Pulmonary artery endothelial cell (primary cell): ENCODE measurements at places on chromosomes 13 and 19. TPM values are rescaled to one million over a fixed set of nuclear protein-coding genes. Genes with fewer than 3 reads are reported as not detected.

DNA sequence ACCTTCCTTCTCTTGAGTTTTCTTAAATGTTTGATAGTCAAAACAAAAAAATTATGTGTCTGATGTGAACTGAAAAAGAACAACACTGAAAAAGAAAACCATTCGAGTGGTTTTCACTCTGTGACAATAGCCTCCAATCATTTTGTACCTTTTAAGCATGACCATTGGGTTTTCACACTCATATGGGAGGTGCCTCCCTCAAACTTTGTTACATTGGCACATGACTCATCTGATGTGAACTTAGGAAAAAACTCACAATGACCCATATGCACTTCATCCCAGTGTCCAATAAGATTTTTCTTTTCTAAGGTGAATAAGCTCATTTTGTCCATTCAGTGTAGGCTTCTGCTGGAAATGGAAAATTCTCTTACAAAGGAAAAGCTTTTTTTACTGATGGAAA lies 66.6 kb upstream of the XPO4 start:
- no peak for DNase-seq

GRCh38 chr19:970695-971094 lies 13.4 kb upstream of the WDR18 start:
- no peak for DNase-seq

DNA sequence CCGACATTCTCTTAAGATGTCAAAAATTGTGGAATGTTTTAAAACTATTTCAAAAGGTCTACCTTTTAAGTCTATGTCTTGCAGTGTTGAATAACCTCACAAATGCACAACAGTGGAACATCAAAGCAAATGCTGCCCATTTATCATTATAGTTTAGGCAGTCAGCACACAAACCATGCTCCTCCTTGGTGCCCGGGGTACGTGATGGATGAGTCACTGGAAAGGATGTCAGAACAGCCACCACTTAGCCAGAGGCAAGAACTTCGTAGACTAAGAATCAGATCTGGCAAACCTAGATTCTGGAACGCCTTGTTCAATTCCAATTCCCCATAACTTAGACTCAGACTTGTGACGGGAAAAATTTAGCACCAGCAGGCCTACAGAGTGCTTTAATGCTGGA lies 343.6 kb downstream of the FGF9 start:
- DNase-seq = no peak

FFAR2 gene
- not detected in 2 replicates for total RNA-seq

DNA sequence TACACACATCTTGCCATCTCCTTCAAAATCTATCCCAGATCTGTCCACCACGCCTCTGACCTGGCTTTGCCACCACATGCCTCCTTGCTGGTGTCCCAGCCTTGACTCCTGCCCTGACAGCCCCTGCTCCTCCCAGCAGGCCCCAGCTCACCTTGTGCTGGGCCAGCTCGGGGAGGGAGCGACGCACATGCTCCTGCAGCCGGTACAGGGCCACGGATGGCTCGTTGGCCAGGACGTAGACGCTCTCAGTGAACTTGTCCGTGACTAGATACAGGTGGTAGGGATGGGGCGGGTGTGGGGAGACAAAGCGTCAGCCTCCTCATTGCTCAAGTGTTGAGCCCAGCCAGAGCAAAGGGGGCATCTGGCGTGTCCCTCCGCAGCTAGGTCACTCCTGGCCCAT lies 5.2 kb downstream of the BORCS8 start:
- no peak for DNase-seq

DNA sequence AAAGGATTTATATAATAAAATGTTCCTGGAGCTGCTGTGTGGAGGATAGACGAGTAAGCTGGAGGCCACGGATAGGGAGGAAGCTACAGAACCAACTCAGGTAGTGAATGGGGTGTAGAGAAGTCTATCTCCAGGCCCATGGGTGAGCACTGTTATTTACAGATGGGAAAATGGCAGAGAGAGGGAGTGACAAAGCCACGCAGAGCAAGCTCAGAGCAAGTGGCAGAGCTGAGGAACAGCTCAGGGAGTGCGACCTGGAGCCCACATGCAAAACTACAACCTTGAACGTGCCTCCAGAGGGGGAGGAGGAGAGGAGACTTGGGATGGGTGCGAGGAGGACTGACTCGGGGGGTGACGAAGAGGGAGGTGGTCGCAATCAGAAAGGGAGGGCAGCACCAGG lies 13.4 kb upstream of the RSPH6A start:
- no peak for DNase-seq

CBY2 gene
- total RNA-seq = not detected in 2 replicates

DNA sequence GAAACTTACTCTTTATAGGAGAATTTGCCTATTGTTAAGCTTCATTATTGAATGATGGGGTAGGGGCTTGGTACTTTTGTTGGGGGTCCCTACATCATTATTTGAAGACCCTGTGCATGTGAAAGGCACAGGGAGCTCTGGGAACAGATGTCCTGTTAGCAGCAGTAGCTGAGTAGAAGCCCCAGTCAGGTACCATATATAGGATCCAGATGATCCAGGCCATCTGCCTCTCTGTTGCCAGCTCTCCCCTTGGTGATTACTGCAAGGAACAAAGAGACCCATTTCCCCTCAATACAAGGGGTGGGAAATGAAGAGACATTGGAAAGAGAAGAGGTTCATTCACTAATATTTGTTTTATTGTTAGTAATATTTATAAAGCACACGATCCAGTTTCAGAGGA lies 4.4 kb upstream of the MTMR6 start:
- DNase-seq = no peak

DNA sequence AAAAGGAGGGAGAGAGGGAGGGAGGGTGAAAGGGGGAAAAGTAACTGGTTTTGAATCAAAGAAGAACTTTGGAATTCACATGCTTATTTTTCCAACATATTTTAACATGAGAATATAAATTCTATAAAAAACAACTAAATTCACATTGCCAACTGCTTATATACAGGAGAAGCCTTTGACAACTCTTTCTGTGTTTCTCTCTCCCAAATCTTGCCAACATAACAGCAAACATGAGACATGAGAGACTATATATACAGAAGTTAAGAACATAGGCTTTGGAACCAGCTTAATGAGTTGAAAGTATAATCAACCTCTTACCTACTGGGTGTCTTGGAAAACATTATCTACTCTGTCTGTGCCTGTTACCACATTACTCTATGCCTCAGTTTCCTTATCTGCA lies 493.3 kb downstream of the RFC3 start:
- no peak for DNase-seq

KLC3 gene
- 0.07 TPM in 2 replicates for total RNA-seq

GRCh38 chr13:97023117-97023516 lies 28.8 kb upstream of the OXGR1 start:
- no peak for DNase-seq

SIGLEC10 gene
- total RNA-seq = not detected in 2 replicates

DNA sequence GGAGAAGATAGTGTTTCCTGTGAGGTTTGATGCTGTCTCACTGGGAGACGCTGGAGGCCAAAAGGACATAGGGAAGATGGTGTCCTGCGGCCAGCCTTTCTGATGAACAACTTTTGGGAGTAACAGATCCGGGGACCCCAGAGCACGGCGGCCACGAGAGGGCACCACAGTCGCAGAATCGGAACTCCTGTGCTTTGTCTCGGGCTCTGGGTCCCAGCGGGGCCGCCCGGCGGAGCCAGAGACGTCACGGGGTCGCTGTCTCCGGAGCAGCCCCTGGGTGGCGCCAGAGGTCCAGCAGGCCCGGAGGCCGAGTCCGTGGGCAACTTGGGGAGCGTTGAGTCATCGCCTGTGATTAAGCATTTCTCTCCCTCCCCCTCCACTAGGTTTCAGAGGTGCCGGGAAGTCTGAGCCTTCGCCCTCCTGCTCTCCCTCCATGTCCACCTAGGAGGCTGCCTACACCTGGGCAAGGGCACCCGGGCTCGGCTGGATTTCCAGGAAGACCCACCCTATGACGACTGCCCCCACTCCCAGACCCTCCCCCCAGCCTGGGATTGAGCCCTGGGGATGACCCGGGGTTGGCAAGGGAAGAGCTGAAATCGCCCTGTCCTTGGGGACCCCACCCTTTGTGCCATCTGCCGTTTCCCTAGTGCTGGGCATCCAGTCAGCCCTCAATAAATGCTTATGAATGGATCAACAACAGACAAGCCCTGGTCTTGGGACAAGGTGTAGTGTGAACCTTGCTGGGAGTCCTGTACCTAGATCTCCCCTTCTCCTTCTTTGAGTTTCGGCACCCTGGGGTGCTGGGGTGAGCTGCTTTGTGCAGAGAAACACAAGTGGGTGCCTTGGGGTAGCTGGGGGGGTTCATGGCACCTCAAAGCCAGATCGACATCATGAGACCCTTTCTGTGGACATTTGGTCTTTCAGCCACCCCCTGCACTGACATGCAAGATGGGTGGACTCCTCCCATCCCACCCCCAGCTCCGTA lies 3.4 kb downstream of the NANOS3 start:
- DNase-seq = peak; percentile 63

- DNase-seq = no peak
Measured at GRCh38 chr13:40399756-40400155, 266.7 kb downstream of the FOXO1 start.

ZNF780B gene
- total RNA-seq = 6.5 and 9.8 TPM in 2 replicates

- no peak for DNase-seq
Measured at GRCh38 chr19:7657131-7657751, 11.6 kb upstream of the RETN start.

GRCh38 chr13:66995203-66995611 lies 234.9 kb downstream of the PCDH9 start:
- no peak for DNase-seq

GGN gene
- total RNA-seq = 0.33 and 0.35 TPM in 2 replicates

- DNase-seq = peak; percentile 98
Measured at GRCh38 chr13:76512721-76513145, 373.5 kb downstream of the KCTD12 start.

- no peak for DNase-seq
Measured at GRCh38 chr13:85729296-85729695, 69.9 kb downstream of the SLITRK6 start.

- no peak for DNase-seq
Measured at GRCh38 chr13:32737679-32738078, 151.4 kb downstream of the PDS5B start.

SIAH3 gene
- total RNA-seq = not detected in 2 replicates

- no peak for DNase-seq
Measured at GRCh38 chr19:33405254-33405552, 31.7 kb downstream of the CEBPG start.

PPP1R13L gene
- 8.2 and 8.6 TPM in 2 replicates for total RNA-seq

GRCh38 chr19:55452749-55453346 lies 8.6 kb downstream of the ISOC2 start:
- DNase-seq = no peak

DNA sequence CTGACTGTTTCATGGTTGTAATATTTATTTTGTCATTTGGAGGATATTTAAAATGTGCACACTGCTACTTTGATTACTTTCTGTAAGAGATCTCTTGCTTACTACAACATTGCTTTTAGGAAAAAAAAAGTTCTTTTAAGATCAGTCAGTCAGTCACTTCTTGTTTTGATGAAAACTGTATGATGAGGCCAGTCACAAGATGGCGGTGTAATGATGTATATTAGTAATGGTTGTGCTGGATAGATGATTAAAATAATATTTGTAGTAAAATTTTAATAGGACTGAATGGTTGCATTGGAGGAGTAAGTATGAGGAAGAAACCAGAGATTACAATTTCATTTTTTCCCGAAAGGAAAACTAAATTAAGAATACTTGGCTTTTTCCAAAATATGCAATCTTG lies 2411.1 kb downstream of the PCDH9 start:
- no peak for DNase-seq

ZNF283 gene
- total RNA-seq = 7.9 and 13.0 TPM in 2 replicates

TMEM150B gene
- total RNA-seq = not detected in 2 replicates

CRX gene
- total RNA-seq = not detected in 2 replicates

TSC22D1 gene
- 35.7 and 36.6 TPM in 2 replicates for total RNA-seq

KIR3DL2 gene
- total RNA-seq = not detected in 2 replicates

DNA sequence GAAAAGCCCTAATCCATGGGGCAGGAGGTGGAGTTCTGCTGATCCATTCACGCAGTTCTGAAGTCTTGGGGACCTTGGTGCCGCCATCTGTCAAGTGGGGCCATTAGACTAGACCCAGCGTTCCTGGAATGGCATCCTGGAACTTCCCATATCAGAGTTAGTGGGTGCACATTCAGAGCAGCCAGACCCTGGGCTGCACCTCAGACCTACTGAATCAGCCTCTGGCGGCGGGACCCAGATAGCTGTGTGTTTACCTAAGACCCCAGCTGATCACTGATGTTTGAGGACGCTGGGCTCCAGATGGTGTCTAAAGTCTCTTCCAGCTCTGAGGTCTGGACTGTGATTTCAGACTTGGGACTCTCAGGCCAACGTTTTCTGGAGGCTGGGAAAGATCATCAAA lies 12.8 kb downstream of the POP4 start:
- DNase-seq = no peak

DNA sequence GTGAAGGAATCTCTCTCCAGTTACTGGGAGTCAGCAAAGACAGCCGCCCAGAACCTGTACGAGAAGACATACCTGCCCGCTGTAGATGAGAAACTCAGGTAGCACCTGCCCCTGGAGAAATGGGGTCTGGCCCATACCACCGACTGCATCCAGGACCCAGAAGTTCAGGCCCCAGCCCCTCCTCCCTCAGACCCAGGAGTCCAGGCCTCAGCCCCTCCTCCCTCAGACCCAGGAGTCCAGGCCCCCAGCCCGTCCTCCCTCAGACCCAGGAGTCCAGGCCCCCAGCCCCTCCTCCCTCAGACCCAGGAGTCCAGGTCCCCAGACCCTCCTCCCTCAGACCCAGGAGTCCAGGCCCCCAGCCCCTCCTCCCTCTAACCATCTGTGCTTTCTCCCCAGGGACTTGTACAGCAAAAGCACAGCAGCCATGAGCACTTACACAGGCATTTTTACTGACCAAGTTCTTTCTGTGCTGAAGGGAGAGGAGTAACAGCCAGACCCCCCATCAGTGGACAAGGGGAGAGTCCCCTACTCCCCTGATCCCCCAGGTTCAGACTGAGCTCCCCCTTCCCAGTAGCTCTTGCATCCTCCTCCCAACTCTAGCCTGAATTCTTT lies 3.0 kb downstream of the APOC2 start:
- DNase-seq = no peak

GRCh38 chr19:49407482-49408015 lies 15.7 kb downstream of the PTH2 start:
- no peak for DNase-seq

PCDH20 gene
- total RNA-seq = not detected in 2 replicates

MAP3K10 gene
- 5.5 and 7.0 TPM in 2 replicates for total RNA-seq

ZNF835 gene
- total RNA-seq = 0.07 and 0.78 TPM in 2 replicates

- DNase-seq = no peak
Measured at GRCh38 chr19:41951686-41952172, 7.4 kb downstream of the RABAC1 start.

FREM2 gene
- under 0.01 TPM in 1 of 2 replicates, not detected in the other for total RNA-seq

NAXD gene
- total RNA-seq = 15.6 and 17.9 TPM in 2 replicates

DNA sequence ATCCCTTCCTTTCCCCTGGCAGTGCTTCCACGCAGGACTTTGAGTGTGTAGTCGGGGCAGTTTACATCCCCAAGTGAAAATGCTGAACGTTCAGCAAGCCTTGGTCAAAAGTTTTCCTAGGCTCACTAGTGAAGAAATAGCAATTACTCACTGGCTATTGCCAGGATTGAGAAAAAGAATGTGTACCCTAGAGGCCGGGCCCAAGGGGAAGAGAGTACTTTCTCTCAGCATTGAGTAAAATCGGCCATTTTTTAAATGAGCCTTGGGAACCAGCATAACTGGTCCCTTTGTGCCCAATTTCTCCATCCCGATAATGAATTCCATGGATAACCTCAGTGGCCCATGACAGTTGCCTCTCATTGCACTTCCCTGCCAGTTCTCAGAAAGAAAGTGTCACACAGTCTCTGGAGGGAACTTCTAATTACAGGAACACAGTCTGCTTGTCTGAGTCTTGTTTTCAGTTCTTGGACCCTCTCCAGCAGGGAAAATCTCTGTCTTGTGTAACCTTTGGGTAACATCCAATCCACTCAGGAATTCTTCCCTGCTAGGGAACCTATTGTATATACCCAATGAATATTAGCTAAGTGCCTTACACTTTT lies 7.3 kb upstream of the OR7D2 start:
- DNase-seq = no peak

GRCh38 chr13:44906713-44907112 lies 82.6 kb downstream of the NUFIP1 start:
- DNase-seq = no peak
